ENCODE measurements at places on chromosomes 12 and 14.

- no peak for DNase-seq
Measured at GRCh38 chr12:2826721-2827515, 7.9 kb downstream of the NRIP2 start.

DNA sequence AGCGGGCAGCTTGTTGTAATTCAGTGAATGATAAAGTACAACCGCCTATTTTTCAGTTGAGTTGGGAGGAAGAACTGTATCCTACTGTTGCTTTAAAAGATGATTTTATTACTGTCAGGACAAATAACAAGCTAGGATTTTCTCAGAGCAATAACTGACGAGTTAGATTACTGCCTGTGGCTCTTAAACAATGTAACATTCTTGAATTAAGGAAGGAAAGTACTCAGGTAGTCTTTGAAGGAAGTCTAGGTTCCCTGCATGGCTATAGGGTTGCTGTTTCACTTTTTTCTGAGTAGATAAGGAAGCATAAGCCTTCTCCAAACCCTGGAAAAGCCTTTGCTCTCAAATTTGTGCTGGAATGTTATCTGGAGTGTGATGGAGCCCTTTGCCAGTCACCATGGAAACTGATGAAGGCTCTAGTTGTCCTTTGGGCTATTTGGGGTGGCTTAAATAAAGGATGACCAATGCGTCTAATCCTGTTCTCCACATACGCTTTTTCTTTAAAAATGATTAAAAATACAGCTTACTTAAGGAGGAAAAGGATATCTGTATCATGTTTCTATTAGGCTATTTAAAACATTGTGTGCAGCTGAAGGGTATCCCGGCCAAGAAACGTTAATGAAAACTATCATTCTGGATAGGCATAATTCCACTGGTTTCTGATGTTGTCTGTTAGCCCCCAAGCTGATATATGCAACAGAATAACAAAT, 17.7 kb downstream of the NUBPL start:
- no peak for DNase-seq

DNA sequence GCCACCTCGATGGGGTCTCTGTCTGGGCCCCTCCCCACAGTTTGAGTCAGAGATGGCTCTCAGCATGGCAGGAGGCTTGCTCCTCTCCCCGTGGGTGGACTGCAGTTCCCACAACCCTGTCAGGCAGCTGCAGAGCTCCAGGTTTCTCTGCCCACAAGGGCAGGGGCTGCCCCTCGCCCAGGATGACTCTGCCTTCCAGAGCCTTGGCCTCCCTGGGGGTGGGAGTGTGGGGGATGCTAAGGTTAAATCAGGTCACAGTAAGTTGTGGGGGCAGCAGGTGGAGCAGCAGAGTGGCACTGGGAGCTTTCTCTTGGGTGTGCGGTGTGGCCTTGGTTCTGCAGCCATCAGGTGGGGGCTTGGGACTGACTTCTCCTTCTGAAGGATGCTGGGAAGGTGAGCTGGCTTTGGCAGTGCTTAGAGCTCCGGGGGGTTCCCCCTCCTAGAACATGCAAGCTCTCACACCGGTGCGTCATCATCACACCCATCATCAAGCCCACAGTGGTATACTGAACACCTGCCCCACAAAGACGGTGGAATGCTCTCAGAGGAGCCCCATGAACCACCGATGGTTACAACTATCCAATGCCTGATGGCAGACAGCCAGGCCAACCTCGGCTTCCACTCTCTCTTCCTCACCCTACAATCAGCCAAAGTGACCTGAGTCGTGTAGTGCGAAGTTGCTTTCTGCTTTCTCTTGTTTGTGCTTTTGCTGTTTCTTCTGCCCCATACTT, 39.7 kb downstream of the ERH start:
- DNase-seq: peak; percentile 9

DNA sequence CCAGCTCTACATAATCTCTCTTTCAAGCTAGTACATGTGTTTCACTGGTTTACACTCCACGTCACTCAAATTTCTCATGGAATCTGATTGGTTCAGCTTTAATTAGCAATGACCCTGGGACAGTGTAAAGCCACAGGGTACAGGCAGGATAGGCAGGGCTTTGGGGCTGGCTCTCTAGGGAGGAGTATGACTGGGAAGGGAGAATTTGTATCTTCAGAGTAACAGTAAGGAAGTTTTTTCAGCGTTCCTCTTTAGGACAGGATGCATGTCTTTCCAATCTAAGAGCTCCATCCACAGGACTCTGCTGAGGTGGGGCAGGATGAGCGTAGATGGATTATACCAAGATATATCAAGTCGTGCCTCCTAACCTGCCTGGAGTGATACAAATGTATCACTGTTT, 112.0 kb upstream of the CLEC14A start:
- DNase-seq: no peak

GRCh38 chr12:131882804-131883520, 11.5 kb upstream of the ULK1 start:
- no peak for DNase-seq

DNA sequence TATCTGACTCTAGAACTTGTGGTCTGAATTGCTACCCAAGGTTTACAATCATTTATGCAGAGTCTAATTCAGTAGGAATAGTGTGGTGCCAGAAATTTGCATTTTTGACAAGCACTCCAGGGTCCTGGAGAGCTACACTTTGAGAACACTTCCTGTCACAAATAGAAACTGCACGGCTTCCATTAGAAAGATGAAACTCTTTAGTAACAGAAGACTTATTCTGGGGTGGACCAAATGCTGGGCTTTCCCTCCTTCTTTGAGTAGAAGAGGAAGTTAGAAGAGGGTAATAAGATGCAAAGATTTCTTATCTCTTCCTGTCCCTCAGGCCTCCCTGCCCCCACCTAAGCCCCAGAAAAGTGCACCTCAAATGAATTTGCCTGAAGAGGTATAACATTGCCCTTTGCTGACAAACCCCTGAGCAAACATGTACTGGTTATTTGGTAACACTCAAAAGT, 28.4 kb downstream of the DGLUCY start:
- peak; percentile 47 for DNase-seq

DNA sequence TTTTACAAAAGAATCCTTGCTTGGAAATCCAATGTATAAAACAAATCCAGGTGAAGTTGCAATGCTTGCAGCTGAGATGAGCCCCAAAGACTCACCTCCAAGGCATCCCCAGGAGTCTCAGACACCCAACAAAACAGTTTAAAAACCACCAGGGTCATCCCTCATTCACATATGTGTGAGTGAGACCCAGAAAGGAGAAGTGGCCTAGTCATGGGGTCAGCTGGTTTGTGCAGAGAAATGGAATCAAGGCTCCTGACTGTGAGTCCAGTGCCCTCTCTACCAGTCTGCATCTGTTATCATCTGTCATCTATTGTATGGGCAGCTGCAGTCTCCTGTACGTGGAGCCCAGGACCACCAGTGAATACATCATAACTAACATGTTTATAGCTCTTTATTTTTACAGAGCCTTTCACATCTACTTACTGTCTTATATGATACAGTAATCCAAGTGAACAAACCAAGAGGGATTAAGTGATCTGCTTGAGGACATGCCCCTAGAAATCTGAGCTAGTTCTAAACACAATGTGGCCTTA, 27.1 kb downstream of the PLEKHG7 start:
- no peak for DNase-seq

DNA sequence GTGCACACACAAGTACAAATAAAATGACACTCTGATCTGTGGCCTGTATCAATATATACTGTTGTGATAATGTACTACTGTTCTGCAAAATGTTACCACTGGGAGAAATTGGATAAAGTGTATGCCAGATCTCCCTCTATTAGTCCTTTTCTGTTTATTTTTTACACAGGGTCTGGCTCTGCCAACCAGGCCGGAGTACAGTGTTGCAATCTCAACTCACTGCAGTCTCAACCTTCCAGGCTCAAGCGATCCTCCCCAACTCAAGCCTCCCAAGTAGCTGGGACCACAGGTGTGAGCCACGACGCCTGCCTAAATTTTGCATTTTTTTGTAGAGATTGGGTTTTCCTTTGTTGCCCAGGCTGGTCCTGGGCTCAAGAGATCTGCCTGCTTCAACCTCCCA, 1.9 kb downstream of the NT5DC3 start:
- DNase-seq: no peak

GRCh38 chr12:72234886-72235285, 37.3 kb upstream of the TRHDE start:
- no peak for DNase-seq

DNA sequence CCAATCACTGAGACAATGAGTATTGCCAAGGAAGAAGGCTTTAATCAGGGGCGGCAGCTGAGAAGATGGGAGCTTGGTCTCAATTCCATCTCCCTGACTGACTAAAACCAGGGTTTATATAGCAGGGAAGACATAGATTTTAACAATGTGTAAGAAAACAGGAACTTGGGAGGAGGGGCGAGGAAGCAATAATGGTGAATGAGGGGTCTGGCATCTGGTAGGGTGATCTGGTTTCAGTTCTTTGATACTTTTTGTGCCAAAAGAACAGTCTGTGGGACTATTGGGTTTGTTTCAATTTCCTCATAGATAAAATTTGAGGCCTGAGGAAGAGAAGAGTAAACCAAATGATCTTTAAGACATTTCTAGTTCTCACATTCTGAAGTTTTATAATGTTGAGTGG, 49.2 kb downstream of the FUT8 start:
- no peak for DNase-seq

GRCh38 chr14:73903028-73903427, 16.4 kb downstream of the ZNF410 start:
- no peak for DNase-seq

- no peak for DNase-seq
Measured at GRCh38 chr12:110367181-110367864, 36.2 kb downstream of the ANAPC7 start.

DNA sequence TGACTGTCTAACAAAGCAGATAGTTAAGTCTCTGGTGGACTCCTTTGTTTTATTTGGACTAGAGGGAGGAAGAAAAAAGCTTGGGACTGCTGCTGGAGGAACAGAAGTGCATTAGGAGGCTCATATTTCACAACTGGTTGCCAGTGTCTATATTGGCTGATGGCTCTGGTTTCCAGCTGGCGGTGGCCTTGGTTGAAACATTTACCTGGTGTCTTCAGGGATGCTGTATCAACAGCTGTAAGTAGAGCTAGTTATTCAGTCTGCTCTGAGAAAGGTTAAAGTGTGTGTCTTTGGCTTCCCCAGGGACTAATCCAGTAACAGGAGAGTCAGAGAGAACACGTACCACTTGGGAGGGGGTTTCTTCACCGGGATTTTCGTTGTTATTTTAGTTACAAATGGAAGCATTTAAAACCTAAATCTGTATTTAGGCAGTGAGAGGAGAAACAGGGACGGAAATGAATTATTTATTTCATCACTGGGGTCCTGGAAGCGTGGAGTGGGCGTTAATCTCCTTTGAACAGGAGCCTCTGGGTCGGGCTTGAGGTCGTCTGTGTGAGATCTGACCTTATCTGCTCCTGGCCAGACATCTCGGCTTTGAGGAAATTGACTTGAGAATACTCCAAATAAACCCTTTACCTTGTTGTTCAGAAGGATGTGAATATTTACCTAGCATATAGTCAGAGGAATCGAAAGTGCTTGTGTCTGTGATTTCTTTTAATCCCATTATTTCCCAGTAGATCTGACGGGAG, 149.9 kb downstream of the NRXN3 start:
- no peak for DNase-seq

- peak; percentile 5 for DNase-seq
Measured at GRCh38 chr12:129067491-129067890, 214.2 kb downstream of the GLT1D1 start.

DNA sequence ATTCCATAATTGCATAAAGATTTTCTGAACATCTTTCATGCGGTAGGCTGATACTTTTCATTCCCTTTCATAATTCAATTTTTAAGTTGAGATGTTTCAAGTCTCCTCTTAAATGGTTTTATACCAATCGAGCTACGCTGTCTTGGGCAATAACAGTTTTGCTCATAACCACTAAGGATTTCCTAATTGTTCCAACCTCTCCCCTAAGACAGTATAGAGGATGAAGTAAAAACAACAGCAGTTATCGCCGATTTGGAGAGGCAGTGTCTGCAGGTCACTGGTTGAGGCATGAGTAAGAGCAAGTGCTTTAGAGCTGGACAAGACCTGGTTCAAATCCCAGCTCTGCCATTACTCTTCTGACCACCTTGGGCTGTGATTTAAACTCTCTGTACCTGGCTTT, 6.9 kb upstream of the MED13L start:
- DNase-seq: no peak

GRCh38 chr12:92242907-92243306, 97.3 kb upstream of the BTG1 start:
- DNase-seq: no peak

- no peak for DNase-seq
Measured at GRCh38 chr12:96301732-96302131, 98.5 kb downstream of the CDK17 start.

GRCh38 chr14:21399311-21399870, 15.6 kb upstream of the SUPT16H start:
- DNase-seq: no peak

GRCh38 chr14:23816371-23816770, 137.2 kb upstream of the DHRS4 start:
- DNase-seq: no peak

DNA sequence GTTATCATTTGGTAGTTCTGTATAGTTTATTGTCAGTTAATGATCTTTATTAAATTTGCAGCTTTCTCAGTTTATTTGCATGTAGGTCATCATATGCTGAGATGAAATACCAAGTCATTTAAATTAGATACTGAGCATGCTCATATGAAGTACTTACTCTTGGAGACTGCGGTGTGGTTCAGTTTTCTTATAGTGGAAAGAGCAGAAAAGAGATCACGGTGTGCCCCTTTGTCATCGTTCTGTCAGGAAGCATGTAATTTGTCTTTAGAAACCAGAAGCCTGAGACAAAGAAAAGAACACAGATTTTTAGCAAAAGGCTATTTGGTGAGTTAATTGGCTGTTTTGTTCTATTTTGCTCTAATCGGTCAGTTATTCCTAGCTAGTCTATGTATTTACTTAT, 75.6 kb downstream of the PLEKHA5 start:
- DNase-seq: no peak

DNA sequence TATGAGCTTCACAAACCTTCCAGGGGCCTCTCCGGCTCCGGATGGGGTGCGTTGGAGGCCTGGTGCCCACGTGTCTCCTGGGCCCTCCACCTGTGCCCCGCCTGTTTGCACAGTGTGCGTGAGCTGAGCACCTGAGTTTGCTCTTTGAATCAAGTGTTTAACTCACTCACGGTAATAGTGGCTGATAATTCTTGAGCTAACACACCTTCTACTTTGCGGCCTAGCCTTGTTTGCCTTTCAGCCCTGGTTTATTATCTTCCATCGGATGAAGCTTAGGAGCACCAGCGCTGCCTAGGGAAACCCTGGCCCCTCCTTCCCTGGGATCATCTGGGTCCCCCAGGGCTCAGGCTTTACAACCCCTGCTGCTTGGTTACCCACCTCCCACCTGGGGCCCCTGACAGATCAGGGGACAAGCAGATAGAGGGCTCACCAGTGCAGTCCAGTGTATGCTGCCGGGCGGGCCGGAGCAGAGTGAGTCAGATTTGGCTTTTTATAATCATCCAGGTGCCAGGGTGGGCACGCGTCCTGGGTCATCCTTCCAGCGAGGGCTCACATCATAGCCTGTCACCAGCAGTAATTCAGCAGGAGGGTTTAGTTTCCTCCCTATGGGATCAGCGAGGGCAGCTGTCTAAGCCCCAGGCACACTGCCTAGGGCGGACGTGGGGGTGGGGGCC, 62.8 kb upstream of the RFLNA start:
- no peak for DNase-seq

- no peak for DNase-seq
Measured at GRCh38 chr12:95838125-95838524, 20.6 kb upstream of the SNRPF start.

Data from NAMALWA (cell line).